ENCODE measurements at places on chromosomes 16 and 17.

DNA sequence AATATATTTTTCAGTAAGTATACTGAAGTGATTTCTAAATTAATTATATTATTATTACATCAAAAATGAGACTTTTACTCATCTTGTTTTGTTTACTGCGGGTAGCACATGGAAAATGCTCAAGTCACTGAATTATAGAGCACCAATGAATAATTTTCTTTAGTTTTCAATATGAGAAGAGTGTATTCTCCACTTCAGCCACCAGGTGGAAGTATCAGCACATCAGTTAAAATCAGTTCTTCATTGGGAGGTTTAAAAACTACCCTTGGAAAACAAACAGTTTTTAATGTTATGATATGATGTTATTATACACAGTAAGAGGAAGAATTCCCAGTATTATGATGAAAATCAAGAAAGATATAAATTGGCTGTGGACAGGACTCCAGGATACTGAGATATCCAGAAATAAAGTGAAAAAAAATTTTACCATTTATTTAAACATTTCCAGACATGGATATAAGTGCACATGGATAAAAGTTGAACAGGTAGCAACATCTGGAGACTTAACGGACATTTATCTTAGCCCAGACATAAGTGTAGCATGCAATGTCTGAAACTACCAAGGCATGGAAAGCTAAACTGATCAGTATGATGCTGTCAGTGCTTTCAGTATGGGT lies 467.3 kb downstream of the KCNJ2 start:
- DNase-seq, result no peak

DNA sequence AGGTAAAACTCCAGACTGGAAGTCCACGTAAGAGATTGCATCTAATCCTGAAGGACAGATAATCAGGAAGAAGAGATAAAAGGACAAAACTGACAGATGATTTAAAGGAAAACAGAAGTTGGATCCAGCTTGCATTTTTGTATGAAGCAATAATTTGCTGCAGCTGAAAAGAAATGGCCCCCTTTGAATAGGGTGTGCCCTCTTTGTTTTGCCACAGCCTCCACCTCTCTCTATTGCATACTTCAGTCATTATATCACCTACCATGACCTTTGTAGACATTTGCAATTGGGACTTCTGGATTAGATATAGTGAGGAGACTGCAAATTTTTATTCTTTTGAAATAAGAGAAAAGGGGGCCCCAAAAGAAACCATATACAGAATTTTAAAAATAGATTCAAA lies 8.1 kb downstream of the NOG start:
- no peak for DNase-seq

GRCh38 chr16:67883872-67884261 lies 818 bp upstream of the NRN1L start:
- DNase-seq, result peak; percentile 89

DNA sequence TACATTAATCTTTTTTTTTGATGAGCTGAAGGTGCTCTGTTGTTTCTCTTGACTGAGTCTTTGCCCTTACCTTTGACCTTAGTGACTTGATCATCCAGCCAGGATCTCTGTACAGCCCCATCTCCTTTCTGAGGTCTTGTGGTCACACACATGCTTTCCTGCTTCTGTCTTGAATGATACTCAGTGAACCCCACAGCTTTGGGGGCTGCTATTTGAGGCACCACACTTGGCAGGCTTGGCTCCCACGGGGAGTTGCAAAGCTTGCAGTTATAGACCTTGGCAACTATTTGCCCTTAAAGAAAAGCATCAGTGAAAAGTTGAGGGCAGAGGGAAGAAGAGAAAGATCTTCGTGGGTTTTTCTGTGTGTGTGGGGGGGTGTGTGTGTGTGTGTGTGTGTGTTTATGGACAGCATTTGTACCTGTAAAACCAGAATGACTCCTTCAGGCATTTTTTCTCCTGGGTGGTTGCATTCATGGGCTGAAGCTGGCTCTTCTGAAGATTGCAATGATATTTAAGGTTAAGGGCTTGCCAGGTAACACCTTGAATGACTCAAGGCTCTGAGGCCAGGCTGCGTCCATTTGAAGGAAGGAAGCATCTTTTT lies 101.6 kb downstream of the MSI2 start:
- DNase-seq, result no peak

DNA sequence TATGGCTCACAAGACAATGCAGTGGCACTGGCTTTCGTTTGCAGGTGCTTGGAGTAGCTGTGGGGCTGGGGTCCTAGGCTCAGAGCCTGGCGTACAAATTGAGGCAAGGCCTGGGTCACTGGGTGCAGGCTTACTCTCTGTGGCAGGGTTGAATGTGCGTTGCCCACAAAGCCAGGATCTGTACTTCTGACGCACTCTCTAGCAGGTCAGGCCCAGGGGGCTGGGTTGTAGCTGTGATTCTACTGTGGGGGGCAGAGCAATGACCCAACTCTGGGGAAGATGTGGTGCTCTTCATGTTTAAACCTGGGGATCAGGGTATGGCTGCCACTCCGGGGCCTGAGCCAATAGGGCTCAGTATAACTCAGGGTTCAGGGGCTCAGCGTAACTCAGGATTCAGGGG lies 6.4 kb upstream of the PRSS21 start:
- peak; percentile 60 for DNase-seq

- no peak for DNase-seq
These were observed 9.2 kb upstream of the NUDT16L1 start for GRCh38 chr16:4684058-4684715.

- peak; percentile 2 for DNase-seq
These were observed 26.5 kb upstream of the GSG1L start for GRCh38 chr16:28089992-28090365.

- no peak for DNase-seq
These were observed 221.7 kb downstream of the RPTOR start for GRCh38 chr17:80766290-80766855.

GRCh38 chr17:43984521-43984920 lies 19.9 kb upstream of the NAGS start:
- no peak for DNase-seq

DNA sequence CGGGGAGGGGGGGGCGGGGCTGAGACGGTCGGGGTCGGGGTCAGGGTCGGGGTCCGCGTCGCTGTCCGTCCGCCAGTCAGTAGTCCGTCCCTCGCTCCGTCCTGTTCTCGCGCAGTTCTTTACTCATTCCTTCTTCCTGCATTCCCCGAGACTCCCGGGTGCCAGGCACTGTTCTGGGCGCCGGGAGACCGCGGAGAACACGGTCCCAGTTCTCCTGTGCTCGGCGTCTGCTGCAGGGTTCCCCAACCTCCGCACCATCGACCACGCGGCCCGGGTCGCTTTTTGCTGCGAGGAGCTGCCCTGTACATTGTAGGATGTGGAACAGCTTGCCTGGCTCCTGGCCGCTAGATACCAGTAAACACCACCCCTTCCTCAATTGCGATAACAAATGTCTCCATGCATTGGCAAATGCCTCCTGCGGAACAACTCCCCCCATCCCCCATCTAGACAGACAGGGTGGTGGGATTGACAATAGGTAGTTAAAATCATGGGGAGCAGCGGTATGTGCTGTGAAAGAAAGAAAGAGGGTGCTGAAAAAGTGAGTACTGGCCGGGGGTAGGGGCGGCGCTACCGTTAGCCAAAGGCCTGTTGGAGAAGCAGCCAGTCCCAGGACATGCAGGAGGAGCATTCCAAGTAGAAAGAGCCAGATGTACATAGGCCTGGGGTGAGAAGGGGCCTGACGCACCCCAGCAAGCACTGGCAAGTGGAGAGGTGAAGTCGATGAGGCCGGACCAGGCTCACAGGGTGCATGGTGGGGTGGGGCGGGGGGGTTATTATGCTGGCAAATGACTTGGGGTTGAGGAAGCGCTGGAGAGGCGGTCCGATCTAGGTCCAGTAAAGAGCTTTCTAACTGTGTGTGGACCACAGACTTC lies 631 bp downstream of the TRAF7 start:
- DNase-seq, result peak; percentile 58

GRCh38 chr16:49900875-49901274 lies 45.0 kb upstream of the ZNF423 start:
- no peak for DNase-seq

DNA sequence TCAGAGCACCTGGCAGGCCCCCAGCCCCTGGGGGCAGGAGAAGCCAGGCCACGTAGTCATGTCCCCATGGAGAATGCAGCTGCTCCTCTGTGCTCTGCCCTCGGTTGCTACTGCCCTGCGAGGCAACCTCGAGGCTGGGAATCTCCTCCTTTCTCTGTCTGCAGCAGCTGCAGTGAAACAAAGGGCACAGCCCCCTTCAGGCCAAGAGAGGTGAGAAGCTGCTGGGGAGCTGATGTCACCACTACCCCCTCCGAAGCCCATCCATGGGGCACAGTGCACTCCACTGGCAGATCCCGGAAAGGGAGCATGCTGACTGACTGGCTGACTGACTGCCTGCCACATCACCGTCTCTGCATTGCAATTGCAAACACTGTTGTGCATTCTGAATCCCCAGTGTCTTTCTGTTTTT lies 103.7 kb downstream of the GRIN2A start:
- DNase-seq, result no peak
